ENCODE measurements at places on chromosomes 16 and 17.

GRCh38 chr16:73233846-73234424 is 186.0 kb upstream of the ZFHX3 start:
- DNase-seq: no peak

GRCh38 chr17:78474614-78475146 is 96.2 kb downstream of the PGS1 start:
- DNase-seq: peak; percentile 7

- no peak for DNase-seq
Measured at GRCh38 chr16:49121636-49122035, 160.0 kb downstream of the CBLN1 start.

GRCh38 chr16:2437032-2437790 is 8.0 kb downstream of the CCNF start:
- DNase-seq: no peak

DNA sequence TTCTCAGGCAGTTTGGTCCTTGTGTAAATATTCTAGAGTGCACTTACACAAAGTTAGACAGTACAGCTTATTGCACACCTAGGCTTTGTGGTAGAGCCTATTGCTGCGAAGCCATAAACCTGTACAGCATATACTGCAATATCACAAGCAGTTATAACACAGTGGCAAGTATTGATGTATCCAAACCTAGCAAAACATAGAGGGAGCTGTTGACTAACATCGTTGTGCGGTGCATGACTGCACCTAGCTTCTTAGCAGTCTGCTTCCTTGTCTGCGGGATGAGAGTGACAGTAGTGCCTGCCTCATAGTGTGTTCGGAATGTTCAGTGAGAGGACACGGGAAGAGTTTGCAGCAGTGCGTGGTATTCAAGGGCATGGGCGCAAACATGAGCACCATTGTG is 78.9 kb downstream of the MPRIP start:
- DNase-seq: no peak

- no peak for DNase-seq
Measured at GRCh38 chr16:27485811-27486210, 63.9 kb downstream of the GTF3C1 start.

Data from CD4-positive, alpha-beta T cell treated with Interleukin-17A for 4 hours (primary cell).